ENCODE measurements at places on chromosomes 6 and 20. TPM values are rescaled to one million over a fixed set of nuclear protein-coding genes. Genes with fewer than 3 reads are reported as not detected.

The SIRPD gene
- not detected for total RNA-seq

The PRICKLE4 gene
- total RNA-seq = 0.28 TPM

The BHLHE23 gene
- total RNA-seq = not detected

The LRRC73 gene
- total RNA-seq = 0.21 TPM

The CST7 gene
- total RNA-seq = not detected

The PNLDC1 gene
- total RNA-seq = 0.14 TPM

The NHLRC1 gene
- total RNA-seq = 1.8 TPM

The ZFP57 gene
- 1.3 TPM for total RNA-seq

The SLC17A3 gene
- not detected for total RNA-seq

The FYN gene
- total RNA-seq = 31.5 TPM

The ASIP gene
- total RNA-seq = not detected

The SYCP2L gene
- total RNA-seq = 0.35 TPM

The NINL gene
- 3.7 TPM for total RNA-seq

The RHAG gene
- not detected for total RNA-seq

The CST4 gene
- not detected for total RNA-seq

The SLC52A3 gene
- total RNA-seq = 0.42 TPM

The CAP2 gene
- total RNA-seq = 3.7 TPM

The GRM1 gene
- total RNA-seq = 0.65 TPM

The DDO gene
- total RNA-seq = not detected

The AVP gene
- total RNA-seq = not detected

The ZNF165 gene
- 2.5 TPM for total RNA-seq

The F13A1 gene
- not detected for total RNA-seq

The KIAA1755 gene
- total RNA-seq = not detected

The LGSN gene
- not detected for total RNA-seq

The CRYBG1 gene
- 94.2 TPM for total RNA-seq

The COL20A1 gene
- total RNA-seq = not detected

The OPN5 gene
- total RNA-seq = not detected

The SAMD3 gene
- total RNA-seq = not detected

The GPR63 gene
- 0.51 TPM for total RNA-seq

Data from airway epithelial cell (primary cell).